ENCODE measurements at places on chromosomes 12 and 14.

GRCh38 chr12:131409211-131409610 lies 301.7 kb upstream of the SFSWAP start:
- DNase-seq, result no peak

DNA sequence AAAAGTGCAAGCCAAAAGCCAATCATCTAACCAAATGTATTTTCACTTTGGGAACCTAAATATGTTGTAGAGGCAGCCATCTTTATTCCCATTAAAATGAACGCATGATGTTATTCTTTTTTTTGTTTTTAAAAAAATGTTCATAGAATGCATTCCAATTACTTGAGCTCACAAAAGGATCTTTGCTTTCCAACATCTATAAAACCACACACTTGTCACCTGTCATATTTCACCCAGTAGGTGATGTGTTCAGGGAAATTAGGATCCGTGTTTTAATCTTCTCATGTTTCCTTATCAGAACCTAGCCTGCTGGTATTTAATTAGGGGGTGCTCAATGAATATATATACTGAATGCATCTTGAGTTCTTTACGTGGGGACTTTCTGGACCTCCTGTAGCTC lies 13.6 kb downstream of the TTC8 start:
- no peak for DNase-seq

DNA sequence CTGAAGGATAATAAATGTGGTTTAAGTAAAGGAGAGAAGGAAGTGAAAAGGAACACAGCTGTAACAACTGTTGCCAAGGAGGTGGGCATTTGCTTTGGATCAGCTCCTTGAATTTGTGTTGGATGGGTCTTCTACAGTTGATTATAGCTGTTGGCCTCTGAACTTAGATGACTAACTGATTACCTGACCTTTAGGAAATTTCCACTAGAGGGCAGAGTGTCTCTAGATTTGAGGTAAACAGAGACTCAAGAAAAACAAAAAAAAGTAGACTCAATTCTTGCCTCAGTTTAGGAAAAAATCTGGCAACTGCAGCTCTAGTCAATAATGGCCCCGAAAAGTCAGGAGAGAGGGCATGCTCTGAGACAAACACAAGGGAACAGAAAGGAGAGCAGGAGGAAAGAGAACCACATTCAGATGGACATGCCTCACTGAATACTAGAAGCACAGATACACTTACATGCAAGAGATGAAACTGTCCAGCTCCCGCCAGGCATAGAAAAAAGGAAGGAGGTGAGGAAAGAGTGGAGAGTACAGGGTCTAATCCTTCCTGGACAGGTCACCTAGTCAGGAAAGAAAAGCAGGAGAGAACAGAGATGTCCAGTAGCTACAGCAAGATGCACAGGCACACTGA lies 20.6 kb downstream of the COX14 start:
- DNase-seq, result peak; percentile 70

- DNase-seq, result no peak
Measured at GRCh38 chr12:122072031-122072970, 6.3 kb upstream of the MLXIP start.

DNA sequence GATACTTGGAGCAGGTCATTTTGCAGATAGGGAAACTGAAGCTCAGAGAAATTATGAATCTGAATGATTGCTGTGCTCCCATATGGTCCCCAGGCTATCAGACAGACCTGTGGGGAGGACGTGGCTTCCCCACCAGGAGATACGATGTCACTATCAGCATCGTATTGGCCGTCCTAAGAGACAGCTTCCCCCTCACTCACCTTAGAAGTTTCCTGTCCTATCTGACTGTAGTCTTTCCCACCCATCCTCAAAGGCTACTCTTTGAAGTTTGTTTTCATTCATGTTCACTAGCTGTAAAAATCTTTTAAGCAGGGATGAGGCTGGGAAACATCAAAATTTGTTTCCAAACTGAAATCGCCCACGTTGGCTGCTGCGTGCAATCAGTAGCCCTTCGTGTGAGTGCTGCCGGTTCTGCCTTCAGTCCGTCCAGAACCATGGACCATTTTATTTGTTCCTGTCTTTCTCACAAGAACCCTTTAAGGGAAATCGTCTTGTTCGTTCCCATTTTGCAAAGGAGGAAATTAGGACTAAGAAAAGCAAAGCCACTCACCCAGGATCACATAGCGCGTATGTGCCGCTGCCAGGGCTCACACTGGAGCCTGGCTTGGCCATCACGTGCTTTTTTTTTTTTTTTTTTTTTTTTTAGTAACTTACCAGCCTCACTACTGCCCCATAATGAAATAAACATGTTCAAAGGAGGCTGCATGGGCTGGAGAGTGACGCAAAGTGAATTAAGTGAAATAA lies 1.0 kb upstream of the KDM2B start:
- peak; percentile 58 for DNase-seq

DNA sequence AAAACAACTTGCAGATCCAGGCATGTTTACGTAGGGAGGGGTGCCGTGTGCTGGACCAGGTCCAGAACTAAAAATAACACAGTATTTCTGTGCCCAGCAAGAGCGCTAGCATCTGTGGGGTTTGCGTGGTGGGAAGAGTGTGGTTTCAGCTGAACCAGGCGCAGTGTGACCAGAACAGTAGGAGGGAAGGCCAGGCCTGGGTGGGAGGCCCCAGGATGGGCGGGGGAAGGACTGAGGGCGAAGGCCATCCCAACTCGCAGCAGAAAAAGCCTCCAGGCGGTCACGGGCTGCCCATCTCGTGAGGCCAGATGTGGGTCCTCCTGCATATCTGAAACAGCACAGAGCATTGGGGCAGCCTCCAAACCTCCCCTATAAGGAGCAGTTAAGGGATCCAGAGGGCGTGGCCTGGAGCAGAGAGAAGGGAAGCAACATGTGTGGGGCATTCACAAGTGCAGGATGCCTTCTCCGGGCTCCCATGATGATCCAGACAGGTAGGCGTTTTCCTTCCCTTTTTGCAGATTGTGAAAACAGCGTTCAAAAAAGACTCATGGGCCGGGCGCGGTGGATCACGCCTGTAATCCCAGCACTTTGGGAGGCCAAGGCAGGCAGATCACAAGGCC lies 17.8 kb upstream of the CD9 start:
- DNase-seq, result peak; percentile 44

GRCh38 chr12:48040354-48040753 lies 36.1 kb upstream of the COL2A1 start:
- no peak for DNase-seq

GRCh38 chr12:51917041-51917590 lies 9.8 kb downstream of the ACVRL1 start:
- no peak for DNase-seq

DNA sequence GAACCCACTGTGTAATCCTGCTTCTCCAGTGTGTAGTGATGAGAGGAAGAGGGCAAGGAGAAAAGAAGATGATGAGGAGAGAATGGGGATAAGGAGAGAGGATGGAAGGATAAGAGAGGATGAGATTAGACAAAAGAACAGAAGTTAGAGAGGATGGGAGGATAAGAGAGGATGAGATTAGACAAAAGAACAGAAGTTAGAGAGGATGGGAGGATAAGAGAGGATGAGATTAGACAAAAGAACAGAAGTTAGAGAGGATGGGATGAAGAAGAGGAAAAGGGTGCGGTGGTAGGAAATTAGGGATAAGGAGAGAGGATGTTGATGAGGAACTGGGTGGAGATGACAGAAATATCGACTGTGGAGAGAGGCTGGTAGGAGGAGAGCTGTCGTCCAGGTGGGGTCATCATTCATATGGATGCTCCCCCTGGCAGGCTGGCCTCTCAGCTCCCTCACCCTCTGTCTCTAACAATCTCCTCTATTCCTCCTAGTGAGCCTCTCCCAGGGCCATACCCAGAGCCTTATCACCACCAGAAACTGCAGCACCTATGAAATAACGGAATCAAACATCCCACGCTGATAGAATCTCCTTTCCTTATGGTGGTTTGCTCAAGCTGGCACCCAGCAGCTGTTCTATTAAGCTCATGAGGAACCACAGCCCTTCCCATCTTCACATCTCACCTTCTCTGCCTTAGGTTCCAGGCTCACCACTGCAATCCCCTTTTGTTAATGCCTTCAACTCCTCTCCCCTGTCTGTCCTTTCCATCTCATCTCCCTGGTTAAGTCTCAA lies 6.0 kb upstream of the CIROP start:
- DNase-seq, result peak; percentile 35

DNA sequence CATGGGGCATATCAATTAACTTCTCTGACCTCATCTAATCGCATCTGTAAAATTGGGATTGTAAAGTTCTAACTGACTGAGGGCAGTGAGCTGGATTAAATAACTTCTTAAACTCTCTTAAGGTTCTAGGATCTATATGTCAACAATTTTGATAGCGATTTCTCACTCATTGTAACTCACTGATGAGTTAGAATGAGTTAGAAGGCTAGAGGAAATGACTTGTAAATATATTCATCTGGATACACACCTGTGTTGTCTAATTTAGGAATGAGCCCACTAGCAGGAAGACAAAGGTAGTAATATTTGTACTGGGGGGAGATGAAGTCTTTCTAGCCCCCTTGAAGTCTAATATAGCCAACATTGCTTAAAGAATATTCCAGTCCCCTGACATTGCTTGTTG lies 46.3 kb upstream of the CERS5 start:
- DNase-seq, result no peak

GRCh38 chr14:76820700-76821099 lies 5.5 kb upstream of the LRRC74A start:
- no peak for DNase-seq

- DNase-seq, result no peak
Measured at GRCh38 chr12:30853561-30854133, 72.9 kb upstream of the TSPAN11 start.

- no peak for DNase-seq
Measured at GRCh38 chr12:27965411-27965810, 7.1 kb downstream of the PTHLH start.

DNA sequence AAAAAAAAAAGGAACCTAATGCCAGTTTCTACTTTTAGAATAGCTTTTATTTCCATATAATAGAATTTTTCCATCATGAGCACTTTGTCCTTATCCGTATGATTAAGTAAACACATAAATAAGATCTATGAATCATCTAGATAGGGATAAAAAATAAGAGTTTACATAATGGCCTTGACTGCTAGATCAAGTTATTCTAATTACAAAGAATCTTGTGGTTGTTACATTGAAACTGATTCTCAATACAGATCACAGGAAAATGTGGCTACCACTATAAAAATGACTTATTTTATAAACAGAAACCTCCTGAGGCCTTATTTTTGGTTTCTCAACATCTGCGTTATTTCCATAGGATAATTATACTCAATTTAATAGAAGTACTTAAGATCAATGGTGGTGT lies 34.4 kb upstream of the NDUFA12 start:
- no peak for DNase-seq

- DNase-seq, result no peak
Measured at GRCh38 chr12:11967376-11968047, 103.2 kb upstream of the BCL2L14 start.

GRCh38 chr14:94582199-94582750 lies 1.0 kb downstream of the SERPINA5 start:
- no peak for DNase-seq

- DNase-seq, result no peak
Measured at GRCh38 chr14:34983148-34983760, 462 bp downstream of the SRP54 start.

DNA sequence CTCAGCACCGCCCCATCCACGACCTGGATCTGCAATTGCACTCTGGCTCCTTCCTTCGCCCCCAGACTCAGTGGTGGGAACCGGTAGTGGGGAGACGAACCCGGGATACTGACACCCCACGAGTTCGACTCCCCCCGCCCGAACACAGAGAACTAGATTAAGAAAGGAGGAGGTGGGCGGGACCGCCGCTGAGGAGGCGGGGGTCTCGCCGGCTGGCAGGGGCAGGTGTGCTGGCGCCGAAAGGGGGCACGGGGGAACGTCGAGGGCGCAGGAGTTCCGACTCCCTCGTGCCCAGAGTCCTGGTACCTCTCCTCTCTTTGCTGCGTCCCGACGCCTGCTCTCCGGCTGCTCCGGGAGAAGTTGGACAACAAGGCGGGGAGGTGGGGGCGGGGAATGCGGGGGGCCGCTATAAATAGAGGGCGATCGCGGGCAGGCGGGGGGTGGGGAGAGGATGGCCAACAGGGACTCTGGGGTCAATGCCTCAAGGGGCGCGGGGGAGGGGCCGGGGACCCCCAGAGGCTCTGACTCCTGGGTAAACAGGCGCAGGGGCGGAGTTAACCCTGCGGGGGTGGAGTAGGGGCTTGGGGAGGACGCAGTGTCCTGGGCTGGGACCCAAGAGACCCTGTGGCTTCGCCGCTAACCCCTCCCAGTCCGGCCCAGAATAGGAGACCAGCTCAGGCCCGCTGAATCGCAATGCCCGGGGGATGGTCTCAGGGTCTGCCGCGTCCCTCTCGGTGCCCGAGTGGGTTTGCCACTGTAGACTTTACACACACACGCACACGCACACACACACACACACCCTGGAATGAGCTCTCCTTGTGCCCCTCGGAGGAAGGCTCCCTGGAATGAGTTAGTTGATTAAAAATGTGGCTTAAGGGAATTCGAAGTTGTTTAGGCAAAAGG lies 761 bp upstream of the NDRG2 start:
- no peak for DNase-seq

- peak; percentile 3 for DNase-seq
Measured at GRCh38 chr14:96384053-96384452, 7.9 kb upstream of the AK7 start.

GRCh38 chr12:128796439-128797118 lies 27.2 kb downstream of the SLC15A4 start:
- DNase-seq, result no peak

DNA sequence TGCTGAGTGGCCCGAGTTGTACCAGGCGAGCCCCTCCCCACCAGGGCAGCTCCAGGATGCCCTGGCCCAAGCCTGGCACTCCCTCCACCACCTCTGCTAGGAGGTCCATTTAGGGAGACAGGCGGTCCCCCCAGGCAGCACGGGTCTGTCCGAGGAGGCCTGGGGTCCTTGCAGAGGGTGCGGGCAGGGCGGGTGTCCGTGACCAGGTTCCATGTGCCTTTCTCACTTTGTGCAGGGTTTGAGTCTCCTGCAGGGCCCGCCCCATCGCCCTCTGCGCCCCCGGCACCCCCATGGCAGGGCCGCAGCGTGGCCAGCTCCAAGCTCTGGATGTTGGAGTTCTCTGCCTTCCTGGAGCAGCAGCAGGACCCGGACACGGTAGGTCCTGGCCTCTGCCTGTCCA lies 56.8 kb upstream of the TSPAN9 start:
- no peak for DNase-seq
